ENCODE measurements at places on chromosomes 5 and 9.

DNA sequence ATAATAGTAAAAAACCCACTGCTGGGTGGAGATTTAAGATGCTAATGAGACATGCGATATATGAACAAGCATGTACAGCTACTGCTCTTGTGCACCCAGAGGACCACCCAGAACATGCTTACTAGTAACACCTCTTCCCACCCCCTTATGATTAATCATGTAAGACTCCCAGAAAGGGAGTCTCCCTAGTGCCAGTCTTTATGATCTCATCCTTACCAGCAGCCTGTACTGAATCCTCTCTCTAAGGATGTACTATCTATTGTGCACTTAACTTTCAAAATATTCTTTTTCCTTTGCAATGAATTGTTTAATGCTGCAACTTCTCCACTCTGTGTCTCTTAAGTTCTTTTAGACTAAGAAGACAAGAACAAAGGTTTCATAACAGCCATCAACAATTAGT, 9.1 kb upstream of the MAT2B start:
- DNase-seq: no peak

- DNase-seq: no peak
These were observed 1.8 kb downstream of the MARVELD2 start for GRCh38 chr5:69416699-69417098.

DNA sequence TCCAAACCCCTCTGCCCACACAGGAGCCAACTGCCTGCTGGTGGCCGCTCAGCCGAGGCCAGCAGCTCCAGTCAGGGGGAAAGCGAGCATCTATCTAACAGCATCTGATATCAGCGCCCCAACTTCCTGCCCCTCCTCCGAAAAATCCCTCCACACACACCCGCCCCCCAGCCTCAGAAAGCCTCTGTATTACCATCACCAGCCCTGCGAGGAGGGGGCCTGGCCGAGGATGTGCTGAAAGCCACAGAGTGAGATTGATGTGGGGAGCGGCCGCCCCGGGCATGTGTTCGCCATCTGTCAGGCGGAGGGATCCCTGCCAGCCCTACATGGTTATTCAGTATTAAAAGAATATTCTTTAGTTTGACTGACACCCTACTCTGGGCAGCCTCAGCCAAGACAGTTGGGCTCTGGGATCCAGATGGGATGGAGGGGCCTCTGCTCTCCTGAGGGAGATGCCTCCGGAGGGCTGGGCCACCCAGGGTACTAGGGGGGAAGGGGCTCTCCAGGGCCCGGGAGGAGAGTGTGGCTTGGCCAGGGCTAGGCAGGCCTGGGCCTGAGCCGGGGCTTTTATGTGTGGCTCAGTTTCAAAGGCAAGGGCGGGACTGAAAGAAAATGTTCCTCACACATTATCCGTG, 98.0 kb downstream of the HSD17B3 start:
- DNase-seq: no peak

DNA sequence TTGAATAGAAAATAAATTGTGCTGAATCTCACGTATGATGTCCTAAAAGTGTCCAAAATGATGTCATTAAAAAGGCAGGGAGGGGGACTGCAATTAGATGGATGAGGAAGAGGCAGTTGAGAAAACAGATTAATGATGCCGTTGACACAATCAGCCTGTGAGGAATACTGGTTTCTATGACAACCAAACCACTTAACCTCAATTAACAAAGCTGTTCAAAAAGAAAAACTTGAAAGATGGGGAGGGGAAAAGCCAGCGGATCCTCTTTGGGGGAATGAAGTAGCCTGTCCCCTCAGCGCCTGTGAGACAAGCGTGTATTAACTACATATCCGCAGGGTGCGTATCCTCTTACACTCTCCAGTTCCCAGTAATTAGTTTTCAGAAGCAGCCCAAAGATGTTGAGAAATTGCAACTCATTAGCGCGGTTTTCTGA, 160.7 kb downstream of the TTC39B start:
- DNase-seq: no peak

- no peak for DNase-seq
These were observed 149.9 kb upstream of the MAP1B start for GRCh38 chr5:71957292-71957898.

- DNase-seq: no peak
These were observed 112.4 kb downstream of the MEF2C start for GRCh38 chr5:88770276-88771257.

- DNase-seq: no peak
These were observed 3.0 kb upstream of the DNAJB5 start for GRCh38 chr9:34986540-34987047.

- DNase-seq: no peak
These were observed 79.0 kb upstream of the ZNF608 start for GRCh38 chr5:124825250-124825982.

DNA sequence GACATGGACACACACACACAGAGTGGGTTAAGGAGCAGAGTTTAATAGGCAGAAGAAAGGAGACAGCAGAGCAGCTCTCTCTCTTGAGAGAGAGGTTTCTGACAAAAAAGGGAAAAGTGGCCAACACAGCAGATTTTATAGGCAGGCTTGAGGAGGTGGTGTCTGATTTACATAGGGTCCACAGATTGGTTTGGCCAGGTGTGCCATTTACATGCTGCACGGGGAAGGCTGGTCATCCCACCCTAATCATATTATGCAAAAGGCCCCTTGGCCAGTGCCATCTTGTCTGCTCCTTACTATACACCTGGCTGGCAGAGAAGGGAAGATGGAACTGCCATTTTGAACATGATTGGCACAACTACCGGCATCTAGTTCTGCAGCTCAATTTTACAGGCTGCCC, 240.8 kb downstream of the NPR3 start:
- DNase-seq: no peak

GRCh38 chr9:134891053-134891452, 10.4 kb downstream of the FCN2 start:
- DNase-seq: no peak

DNA sequence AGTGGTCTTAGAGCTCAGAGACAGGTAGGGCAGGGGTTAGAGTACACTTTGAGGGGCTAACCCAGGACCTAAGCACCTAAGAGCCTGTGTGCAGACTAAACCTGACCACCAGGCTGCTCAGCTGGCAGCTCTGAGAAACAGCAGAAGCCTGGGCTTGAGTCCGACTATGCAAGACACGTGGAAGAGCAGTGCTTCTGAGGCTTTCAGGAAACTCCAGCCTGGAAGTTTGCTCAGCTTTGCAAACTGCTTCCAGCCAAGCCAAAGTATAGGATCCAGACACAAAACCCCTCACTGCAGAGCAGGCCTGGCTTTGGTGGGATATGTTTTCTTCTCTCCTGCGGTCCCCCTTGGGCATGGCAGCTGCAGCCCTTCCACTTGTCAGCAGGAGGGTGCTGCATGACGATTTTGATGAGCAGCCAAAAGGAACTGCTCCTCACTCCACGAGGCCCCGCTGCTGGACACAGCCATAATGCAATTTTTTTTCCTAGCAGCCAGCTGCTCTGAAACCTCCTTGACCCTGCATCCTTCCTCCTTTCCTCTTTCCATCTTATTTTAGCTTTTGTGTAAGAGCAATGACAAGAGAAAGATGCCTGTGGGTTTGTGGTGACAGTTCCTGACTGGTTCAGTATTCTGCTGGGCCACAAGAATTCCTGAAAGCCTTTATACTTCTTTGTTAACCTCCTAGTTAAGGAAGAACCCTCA, 123.1 kb downstream of the LIFR start:
- DNase-seq: no peak

DNA sequence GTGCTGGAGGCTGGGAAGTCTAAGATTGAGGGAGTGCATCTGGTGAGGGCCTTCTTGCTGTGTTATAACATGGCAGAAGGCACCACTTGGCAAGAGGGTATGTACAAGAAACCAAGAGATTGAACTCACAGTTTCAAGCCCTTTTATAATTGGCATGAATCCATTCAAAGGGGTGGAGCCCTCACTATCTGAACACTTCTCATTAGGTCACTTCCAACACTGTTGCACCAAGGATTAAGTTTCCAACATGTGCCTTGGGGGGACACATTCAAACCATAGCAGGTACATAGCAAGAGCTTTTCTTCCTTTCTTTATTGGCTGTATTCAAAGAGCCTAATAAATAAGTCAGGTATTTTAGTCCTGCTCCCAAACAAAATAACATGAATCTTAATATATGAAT, 62.7 kb downstream of the PRELID2 start:
- no peak for DNase-seq

Measured in cerebellar nuclear complex (tissue), 1 donor.